NCI-H1436 (cell line): ENCODE measurements at places on chromosomes 12 and 14.

DNA sequence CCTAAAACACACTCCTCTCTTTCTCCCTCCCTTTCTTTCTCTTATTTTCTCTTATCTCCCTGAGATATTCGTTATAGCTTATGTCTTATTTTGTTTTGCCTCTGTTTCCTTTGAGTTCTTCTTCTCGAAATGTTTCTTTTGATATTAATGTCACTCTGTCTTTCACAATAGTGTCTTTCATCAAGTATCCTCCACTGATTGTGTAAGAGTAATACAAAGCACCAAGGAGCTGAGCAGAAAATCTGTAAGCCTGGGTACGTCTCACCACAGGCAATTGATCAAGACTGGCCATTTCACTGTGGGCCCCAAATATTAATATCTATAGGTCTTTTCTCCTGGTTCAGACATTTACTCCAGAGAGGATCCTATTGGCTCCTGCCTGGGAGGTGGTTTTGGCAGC, 4.8 kb upstream of the LYZ start:
- no peak for DNase-seq

DNA sequence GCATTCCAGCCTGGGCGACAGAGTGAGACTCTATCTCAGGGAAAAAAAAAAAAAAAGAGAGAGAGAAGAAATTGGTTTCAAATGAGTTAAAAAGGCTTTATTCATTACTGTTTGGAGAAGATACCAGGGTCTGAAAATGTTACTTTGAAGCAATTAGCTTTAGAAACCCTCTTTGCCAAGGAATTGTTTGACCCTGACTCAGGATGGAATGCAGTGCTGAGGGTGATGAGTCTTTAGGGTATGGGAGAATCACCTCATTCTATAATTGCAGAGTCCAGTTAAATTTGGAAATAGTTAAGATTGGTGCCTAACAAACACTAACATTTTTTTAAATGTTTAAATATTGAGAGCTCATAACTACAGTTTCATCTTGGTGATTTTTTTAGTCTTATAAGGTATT, 13.3 kb downstream of the RAP1B start:
- DNase-seq, result no peak

- DNase-seq, result no peak
These were observed 29.2 kb downstream of the PRKD1 start for GRCh38 chr14:29898470-29898869.

DNA sequence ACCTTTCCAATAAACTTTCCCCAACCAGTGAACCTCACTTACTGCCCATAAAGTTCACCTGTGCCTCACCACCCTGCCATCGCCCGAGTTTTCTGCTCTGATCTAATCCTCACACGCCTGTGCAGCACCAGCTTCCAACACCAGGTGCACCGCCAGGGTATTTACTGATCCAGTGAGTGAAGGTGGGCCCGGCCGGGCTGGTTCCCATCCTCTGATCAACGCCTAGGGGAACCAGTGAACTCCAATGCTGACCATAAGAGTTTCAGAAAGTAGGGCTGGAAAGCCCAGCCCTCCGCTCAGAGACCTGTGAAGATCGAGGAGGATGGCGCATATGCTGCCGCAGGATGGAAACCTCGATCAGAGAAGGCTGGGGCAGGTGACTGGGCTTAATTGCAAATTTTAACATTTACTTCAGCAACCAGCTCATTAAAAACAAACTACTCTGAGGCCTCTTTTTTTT, 685 bp upstream of the MYL6B start:
- DNase-seq, result peak; percentile 40

DNA sequence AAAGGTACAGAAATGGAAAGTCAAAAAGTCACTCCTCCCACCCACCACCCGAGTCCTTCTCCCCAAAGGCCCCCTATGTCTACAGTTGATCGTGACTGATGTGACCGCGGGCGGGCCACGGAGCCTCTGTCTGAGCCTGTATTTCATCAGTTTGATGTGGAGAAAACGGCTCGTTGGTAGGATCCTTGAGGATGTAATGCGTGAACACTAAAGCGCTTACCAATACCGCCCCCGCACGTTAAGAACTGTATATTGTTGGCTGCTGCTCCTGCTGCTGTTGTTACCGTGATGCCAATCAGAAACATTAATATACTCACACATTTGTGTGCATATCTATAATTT, 24.6 kb upstream of the UBC start:
- no peak for DNase-seq

DNA sequence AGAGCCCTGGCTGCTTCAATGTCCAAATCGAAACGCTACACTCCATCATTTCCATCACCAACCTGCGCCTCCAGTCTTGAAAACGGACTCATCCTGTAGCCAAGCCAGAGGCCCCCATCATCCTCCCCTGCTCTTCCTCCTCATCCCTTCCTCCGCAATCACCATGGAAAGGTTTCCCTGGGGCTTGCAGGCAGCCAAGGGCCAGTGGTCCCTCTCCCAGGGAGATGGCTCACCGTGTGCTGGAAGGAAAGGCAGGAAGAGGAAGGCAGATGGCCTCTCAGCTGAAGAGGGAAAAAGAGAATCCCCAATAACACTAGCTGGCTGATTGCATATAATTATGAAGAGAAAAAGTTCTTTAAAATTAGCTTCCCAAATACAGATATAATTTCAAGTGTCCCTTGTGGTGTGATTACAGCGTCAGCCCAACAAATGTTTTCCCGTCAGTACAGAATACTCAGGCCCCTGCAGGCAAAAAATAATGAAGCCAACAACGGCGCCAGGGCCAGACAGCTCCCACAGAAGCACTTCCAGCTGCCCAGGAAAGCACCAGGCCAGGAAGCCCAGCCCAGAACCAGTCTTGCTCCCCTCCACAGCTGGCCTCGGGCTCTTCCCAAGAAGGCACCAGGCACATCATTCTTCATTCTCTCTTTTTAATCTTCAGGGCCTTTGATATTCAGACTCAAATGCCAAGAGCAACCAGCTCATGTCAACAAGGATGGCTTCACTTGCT, 24.7 kb downstream of the ITPK1 start:
- peak; percentile 38 for DNase-seq

DNA sequence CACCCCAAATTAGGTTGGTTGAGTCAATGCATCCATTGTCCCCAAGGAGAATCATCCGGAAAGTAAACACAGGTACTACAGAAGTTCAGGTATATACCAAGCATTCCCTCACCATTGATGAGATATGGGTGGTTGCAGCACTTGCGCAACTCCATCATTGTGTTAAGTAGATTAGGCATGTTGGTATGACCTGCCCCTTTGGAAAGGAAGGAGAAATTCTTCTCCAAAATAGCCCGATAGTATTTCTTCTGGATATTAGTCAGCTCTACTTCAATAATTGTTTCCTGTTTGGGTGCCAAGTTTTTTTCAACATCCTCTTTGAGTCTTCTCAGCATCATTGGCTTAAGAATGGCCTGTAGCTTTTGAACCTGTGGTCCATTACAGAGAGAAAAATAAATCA, 21.3 kb upstream of the SUPT16H start:
- DNase-seq, result no peak

DNA sequence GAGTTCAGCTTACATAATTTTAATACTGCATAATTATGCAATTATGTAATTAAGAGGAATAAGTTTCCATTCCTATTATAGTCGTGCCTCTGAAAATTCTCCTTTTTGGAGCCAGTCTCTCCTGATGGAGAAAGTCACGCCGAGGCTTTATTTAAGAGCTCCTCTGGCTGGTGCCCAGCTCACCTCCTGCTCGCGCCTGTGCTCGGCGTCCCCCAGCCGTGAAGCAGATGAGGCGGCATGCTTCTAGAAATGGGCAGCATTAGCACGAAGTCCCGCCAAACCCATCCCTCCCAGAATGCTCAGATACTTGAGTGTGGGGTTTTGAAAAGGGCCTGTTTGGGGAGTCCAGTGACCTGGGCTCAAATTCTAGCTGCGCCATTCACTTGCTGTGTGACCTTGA, 153.0 kb downstream of the PHETA1 start:
- DNase-seq, result no peak

DNA sequence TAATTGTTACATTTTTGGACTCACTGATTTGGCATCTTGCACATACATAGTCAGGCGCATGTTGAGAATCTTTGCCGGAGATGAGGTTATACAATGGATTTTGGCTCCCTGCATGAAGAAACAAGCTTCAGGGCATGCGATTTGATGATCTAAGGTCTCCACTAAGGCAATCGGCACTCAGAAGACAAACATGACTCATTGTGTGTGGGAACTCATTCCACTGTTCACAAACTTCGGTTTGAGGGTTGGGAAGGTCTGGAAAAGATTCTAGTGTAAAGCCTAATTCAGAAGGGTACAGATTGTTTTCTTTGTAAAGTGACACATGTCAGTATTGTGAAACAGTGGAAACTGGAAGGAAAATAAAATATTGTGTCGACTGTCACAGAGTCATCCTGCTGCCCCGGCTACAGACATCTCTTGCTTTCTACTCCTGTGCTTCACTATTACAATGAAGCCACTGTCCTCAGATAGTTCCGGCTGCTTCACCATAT, 192.6 kb upstream of the HMGA2 start:
- no peak for DNase-seq
